ENCODE measurements at places on chromosomes 11 and 22.
A peak's percentile ranks its signal among the peaks of the same experiment; 100 is the strongest.

DNA sequence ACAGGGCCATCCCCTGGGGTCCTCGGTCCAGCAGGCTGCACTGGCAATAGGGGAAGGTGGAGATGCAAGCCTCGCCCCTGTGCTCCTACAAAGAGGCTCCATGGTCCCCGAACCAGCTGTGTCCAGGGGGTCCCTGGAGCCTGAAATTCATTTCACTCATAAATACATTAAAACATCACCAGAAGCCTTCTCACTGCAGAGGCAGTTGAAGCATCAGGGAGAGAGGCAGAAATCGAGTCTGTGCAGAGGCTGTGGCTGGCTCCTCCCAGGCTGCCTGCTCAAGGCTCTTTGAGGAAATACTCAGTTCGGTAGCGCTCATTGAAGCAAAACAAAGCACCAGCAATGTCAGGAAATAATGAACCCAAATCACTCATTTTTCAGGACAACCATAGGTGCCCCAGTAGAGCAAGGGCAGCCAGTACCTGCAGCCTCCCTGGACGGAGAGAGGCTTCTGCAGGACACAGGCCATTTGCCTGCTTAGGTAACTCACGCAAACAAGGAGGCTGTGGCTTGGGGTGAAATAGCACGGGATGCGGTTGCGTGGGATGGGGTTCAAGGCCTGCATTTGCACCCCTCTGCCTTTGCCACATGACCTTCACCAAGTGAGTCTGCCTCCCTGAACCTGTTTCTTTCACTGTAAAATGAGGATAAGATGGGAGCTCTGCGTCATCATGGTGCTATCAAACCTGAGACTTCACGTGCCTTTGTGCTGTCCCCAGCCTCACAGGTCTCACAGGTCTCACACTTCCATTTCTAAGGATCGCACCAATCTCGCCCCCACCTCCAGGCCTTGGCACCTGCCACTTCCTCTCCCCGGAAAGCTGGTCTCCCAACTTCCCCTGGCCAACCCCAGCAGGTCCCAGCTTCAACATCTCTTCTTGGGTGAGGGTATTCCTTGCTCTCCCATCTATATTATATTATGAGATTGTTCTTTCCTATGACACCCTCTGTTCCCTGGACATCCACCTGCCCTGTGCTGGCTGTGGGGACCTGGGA is 84.3 kb upstream of the SHISAL1 start:
- DNase-seq: no peak

DNA sequence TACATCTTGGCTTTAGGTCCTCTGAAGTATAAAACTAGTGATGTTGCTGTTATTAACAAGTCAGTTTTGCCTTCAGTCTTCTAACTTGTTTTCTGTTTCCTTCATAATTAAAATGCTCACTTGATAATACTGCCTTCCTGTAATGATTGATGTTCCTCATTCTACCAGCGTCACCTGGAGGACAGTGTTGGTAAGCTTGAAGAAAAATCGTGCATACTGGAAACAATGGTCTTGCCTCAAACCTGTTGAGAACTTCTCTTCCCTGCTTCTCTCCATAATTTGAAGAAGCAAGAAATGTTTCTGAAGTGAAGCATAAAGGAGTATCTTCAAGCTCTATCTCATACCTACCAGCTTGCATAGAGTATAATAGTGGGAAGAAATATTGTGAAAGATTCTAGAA is 3.0 kb downstream of the YWHAH start:
- DNase-seq: peak; percentile 36

DNA sequence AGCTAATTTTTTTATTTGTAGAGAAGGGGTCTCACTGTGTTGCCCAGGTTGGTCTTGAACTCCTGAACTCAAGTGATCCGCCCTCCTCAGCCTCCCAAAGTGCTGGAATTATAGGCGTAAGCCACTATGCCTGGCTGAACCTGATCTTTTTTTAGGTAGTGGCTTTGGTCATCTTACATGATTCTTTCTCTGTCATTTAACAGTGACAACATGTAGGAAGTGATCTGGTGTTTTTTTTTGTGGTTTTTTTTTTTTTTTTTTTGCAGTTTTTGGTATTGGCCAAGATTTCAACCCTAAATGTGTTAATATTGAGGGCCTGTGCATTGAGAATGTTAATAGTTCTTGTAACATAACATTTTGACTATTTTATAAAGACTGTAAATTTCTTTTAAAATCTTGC is 8.0 kb upstream of the FERMT3 start:
- DNase-seq: no peak

- no peak for DNase-seq
Measured at GRCh38 chr11:109027851-109028250, 363.0 kb downstream of the DDX10 start.

DNA sequence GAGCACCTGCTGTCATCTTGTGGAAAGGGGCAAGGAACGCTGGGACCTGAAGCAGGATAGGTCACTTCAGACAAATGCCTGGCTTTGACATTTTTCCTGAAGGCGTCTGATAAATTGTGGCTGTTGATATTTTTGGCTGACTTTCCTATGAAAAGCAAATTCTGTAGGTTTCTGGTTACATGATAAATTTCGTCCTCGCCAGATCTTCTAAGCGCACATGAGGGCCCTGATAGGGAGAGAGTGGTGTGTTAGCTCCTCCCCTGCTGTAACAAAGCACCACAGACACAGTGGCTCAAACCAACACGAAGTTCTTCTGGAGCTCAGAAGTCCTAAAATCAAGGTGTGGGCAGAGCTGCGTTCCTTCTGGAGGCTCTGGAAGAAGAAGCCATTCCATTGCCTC is 19.6 kb downstream of the APOL4 start:
- no peak for DNase-seq

- DNase-seq: no peak
Measured at GRCh38 chr11:75526192-75526541, 426 bp upstream of the GDPD5 start.

- DNase-seq: no peak
Measured at GRCh38 chr11:125561924-125562323, 7.4 kb upstream of the EI24 start.

DNA sequence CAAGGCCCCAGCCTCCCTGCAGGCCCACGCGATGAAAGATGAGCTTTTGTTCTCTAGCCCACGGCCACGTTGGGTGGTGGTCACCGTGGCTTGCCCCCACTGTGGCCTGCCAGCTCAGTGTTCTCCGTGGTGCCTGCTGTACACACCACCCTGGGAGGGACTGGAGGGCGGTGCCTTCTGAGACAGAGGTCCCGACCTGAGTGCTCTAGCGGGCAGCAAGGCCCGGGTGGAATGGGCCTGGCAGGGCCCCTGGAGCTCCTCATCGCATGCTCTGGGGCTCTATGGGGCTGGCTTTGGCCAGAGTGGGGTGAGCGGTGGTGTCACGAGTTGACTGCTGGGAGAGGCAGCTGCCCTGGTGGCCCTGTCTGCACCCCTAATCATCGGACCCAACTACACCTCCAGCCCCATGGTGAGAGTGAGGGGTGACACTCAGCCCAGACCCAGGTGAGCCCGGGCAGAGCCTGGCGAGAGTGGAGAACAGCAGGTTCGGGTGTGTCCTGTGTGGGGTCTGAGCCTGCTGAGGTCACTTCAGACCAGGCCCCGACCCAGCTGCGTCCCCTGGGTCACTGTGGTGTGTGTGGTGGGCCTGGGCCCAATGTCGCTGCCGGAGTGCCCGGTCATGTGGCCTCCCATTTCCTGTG is 541.9 kb downstream of the TBC1D22A start:
- DNase-seq: no peak

DNA sequence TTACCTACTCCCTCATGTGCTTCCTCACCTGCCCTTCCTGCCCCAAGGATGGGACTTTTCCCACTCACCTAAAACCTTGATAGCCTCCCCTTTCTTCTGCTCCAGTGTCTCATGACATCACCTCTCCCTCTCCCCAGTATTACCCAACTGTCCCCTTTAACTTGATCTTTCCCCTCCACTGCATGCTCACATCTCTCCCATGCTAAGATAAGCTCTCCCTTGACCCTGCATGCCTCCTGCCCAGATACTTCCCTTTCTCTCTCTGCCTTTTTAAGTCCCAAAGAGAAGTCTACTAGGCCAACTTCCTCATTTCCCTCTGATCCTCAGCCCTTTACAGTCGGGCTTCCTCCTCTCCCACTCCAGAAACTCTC is 14.8 kb downstream of the CD3E start:
- no peak for DNase-seq

DNA sequence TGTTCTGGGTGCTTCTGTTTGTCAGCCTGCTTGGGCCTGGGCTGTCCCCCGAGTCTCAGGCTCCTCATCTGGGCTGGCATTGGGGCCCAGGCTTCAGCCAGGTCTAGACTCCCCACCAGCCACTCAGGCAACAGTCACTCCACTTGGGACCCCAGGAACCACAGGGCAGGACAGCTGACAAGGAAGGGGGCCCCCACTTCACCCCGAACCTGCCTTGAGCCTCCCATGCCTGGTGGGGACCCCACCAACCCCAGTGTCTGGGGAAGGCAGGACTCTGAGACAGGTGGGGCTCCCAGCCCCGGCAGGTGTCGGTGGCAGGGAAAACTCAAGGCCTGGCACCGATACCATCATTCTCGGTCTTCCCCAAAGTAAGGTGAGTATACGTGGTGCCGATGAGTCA is 11.7 kb upstream of the LTO1 start:
- no peak for DNase-seq

- DNase-seq: no peak
Measured at GRCh38 chr11:126480015-126480409, 124.5 kb downstream of the ST3GAL4 start.

DNA sequence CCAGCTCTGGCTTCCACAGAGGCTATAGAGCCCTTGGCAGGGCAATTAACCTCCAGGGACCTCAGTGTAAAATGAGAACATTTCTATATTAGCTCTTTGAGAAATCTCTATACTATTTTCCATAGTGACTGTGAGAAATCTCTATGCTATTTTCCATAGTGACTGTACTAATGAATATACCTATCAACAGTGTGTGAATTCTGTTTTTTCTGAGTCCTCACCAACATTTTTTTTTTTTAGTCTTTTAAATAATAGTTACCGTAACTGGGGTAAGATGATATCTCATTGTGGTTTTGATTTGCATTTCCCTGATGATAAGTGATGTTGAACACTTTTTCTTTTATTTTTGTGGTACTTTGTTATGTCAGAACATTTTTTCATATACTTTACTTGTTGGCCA is 7.0 kb upstream of the MTNR1B start:
- DNase-seq: no peak

- DNase-seq: no peak
Measured at GRCh38 chr11:76844511-76844910, 16.2 kb upstream of the ACER3 start.

GRCh38 chr22:36986242-36986821 is 32.9 kb downstream of the TST start:
- DNase-seq: peak; percentile 51

- no peak for DNase-seq
Measured at GRCh38 chr11:86799680-86800075, 664 bp upstream of the PRSS23 start.

DNA sequence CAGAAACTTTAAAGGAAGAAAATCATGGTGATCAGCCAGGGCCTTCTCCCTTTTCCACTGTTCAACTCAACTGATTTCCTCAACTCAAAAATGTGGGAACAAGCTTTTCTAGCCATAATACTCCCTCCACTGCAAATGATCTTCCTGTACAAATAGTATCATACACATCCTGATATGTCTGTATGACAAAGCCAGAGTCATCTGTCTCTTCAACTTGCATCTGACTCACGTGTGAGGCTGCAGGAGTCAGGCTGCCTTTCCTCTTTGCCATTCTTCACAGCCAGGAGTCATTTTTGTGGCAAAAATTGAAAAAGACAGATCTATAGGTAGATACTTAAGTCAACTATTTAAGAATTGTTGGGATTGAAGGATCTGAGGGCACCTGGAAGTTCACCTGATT is 13.3 kb downstream of the PATZ1 start:
- DNase-seq: no peak

- DNase-seq: no peak
Measured at GRCh38 chr11:106473089-106473722, 395.7 kb downstream of the AASDHPPT start.

DNA sequence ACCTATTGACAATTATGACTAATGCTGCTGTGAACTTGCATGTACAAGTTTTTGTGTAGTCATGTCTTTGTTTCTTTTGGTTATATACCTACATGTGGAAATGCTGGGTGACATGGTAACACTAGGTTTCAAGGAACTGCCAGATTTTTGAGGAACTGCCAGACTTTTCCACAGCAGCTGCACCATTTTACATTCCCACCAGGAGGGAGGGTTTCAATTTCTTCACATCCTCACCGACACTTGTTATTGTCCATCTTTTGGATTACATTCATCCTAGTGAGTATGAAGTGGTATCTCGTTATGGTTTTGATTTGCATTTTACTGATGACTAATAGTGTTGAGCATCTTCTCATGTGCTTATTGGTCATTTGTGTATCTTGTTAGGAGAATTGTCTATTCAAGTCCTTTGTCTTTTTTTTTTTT is 13.3 kb downstream of the CLDN5 start:
- no peak for DNase-seq

- peak; percentile 39 for DNase-seq
Measured at GRCh38 chr22:30245181-30245984, 1.2 kb downstream of the LIF start.

GRCh38 chr11:128472128-128473089 is 114.9 kb downstream of the ETS1 start:
- DNase-seq: peak; percentile 80

GRCh38 chr11:119593346-119593745 is 135.7 kb downstream of the NECTIN1 start:
- DNase-seq: no peak

- no peak for DNase-seq
Measured at GRCh38 chr11:132064987-132065620, 694.7 kb downstream of the NTM start.

DNA sequence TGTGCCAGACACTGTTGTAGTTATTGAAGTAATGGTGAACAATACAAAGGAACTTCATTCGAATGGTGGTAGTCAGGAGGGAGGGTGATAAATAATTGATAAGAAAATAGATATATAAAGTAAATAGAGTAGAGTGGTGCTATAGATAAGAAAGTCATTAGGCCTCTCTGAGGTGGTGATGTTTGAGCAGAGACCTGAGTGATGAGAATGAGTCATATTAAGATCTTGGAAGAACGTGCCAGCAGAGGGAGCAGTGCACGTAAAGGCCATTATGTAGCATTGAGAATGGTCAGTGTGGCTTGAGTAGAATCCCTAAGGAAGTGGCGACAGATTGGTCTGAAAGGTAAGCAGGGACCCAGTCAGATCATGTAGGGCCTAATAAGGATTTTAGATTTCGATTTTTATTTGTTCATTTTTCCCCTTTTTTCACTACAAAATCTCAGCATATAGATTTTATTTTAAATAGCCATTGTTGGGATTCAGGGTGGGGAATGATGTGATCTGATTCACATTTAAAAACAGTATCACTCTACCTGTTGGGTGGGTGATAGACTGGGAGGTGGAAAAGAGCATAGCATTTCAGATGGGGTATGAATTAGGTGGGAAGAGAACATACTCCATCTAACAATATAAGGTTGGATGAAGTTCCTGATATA is 44.7 kb downstream of the CCDC90B start:
- peak; percentile 4 for DNase-seq

GRCh38 chr11:460331-461199 is 10.5 kb downstream of the PTDSS2 start:
- no peak for DNase-seq
